Aorta (tissue), 5 donors: ENCODE measurements at places on chromosomes 6 and 20. TPM values are rescaled to one million over a fixed set of nuclear protein-coding genes. Genes with fewer than 3 reads are reported as not detected.
A peak's percentile ranks its signal among the peaks of the same experiment; 100 is the strongest.

DNA sequence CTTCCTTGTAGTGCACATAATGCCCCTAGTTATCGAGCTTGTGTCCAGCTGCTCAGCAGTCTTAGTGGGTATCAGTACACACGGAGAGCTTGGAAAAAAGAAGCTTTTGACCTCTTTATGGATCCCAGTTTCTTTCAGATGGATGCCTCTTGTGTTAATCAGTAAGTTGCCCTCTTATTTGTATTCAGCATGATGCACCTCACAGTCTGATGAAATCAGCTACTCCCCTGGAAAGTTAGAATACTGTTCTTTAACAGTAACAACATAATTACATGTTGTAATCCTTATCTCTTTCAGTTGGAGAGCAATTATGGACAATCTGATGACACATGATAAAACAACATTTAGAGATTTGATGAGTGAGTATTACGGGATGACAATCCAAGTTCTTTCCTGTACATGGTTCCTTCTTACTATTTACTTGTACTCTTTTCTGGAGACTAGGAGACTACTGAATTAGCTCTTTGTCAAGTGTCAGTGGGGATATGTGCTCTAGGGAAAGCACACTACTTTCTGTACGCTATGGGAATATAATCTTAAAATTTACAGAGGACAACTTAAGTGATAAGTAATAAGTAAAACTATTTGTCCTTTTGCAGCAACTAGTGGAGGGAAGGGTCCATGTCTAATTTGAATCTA is 39.1 kb downstream of the PGM3 start:
- DNase-seq, result no peak

DNA sequence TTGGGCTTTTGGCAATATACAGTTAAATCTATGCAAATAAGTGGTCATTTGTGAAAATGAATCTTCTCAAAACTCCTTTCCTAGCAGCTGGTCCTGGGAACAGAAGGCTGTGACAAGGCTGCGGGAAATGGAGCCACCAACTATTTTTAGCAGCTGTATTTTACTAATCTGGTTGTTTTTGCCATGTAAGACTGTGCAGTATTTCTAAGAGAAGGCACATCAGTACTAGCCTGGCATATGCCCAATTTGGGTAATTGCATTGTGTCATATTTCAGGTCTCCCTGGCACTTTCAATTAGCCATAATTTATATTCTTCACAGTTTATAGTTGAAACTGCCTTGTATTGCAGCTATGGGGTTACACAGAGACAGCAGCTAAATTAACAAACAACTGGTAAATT is 109.6 kb downstream of the MANEA start:
- no peak for DNase-seq

DNA sequence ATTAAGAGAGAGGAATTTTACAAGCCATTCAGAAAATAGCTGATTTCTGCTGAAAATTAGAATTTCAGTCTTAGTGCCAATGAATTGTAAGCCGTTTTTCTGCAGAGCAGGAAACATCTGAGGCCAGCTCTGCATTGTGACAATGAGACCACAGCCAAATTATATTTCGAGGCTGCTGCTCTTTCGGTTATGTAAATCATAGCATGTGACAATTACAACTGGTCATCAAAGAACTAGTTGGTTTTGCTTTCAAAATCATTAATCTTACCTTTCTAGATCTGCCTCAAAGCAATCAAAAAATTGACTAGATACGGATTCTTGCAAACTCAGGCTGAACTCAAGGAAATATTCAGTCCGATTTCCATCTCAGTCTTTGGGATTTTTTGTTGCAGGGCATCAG is 33.4 kb upstream of the INSM1 start:
- no peak for DNase-seq

GRCh38 chr20:31712564-31713311 is 9.9 kb downstream of the BCL2L1 start:
- DNase-seq, result peak; percentile 82

GRCh38 chr6:85561750-85562357 is 31.8 kb downstream of the SNX14 start:
- no peak for DNase-seq

Gene CSTF1
- total RNA-seq, result 21.7 TPM

Gene MAPK14
- 62.0 TPM for total RNA-seq
